Hematopoietic multipotent progenitor cell treated with erythropoietin and hydrocortisone succinate and interleukin-3 and kit ligand, for 4 days (in vitro differentiated cells): ENCODE measurements at places on chromosomes 2 and 18.

DNA sequence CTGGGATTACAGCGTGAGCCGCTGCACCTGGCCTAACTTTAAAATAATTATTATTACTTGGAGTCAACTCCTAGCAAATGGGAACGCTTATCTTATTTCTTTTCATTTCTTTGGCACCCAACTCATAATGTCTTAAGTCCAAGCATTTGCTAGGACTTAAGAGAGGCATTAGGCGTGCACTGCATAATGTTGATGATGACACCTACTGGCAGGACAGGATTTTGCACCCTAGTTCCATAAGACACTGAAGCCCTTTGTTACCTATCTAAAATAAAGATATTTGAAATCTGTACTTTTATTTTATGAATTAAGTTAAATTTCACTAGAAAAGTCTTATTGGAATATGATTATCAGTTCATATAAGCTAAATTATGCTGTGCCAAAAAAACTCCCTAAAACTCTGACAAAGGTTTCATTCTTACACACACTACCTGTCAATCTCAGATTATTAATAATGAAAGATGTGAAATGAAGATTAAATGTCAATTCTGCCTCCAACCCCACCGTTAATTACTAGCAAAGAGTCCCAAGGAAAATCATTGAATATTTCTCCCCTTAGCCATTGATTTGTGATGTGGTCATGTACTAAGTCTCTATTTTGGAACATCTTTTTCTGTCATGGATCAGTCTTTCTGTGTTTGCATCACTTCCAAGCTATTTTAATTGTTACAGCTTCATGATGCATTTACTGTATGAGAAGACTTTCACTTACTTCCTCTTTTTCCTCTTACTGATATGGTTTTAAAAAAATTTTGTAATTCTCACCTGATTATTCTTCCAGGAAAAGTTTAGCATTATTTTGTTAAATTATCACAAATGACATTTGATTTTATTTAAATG lies 12.7 kb upstream of the CDH2 start:
- DNase-seq = peak; percentile 76

GRCh38 chr2:133541797-133542196 lies 26.5 kb downstream of the NCKAP5 start:
- DNase-seq = no peak

- DNase-seq = no peak
Measured at GRCh38 chr2:54605836-54606235, 117.6 kb upstream of the EML6 start.

GRCh38 chr2:46564350-46564749 lies 85.0 kb downstream of the TMEM247 start:
- no peak for DNase-seq

DNA sequence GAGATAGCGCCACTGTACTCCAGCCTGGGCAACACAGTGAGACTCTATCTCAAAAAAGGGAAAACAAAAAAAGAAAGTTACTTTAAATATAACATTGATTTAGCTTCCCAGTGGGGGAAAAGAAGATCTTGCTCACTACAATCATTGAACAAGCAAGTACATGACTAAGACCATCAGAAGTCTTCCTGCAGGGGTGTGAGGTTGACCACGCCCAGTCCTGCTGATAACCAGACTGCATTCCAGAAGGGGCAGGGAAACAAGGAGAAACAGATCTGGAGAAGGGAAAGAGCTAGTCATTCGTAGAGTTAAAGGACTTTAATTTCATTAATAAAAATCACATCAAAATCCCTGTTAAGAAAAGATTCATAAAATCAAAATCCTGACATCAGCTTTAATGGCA lies 77.5 kb downstream of the EPHA4 start:
- DNase-seq = peak; percentile 16

DNA sequence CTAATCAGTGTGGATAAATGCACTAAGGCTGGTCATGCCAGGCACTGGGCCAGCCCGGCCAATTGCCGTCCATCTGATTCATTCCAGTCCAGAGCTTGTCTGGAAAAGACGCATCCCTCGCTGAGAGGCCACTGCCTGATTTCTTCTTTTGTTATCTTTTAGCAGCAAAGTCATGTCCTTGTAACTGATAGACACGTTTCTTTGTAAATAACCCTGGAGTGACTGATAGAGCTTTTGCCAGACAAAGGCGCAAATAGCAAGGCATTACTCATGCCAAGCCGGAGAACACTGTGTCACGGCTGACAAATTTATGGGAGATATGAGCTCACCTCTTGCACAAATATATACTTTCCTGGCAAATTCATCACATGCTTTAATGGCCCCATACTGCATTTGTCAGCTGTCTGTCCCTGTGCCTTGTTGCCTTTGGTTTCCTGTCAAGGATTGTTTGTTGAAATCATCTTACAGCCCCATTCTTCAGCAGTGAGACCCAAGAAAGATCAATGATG lies 164.4 kb downstream of the ETAA1 start:
- no peak for DNase-seq

GRCh38 chr18:63376538-63376937 lies 9.5 kb upstream of the KDSR start:
- DNase-seq = peak; percentile 65

DNA sequence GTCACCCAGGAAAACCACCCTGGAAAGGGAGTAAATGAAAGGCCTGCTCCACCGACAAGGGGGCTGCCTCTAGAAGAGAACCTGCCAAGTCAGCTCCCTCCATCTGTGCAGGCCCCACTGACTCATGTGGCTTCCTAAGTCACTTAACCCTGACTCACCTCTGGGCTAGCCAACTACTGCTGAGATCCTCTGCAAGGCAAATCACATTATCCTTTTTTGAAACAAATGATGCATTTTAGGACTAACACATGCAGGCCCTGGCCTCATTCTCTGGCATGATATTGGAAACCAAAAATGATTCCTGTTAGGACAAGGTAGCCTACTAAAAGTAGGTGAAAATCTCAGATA lies 474.6 kb downstream of the EPHA4 start:
- DNase-seq = no peak

- DNase-seq = peak; percentile 34
Measured at GRCh38 chr18:389658-390357, 110.7 kb downstream of the COLEC12 start.

- DNase-seq = no peak
Measured at GRCh38 chr2:179250095-179250494, 14.5 kb downstream of the SESTD1 start.

DNA sequence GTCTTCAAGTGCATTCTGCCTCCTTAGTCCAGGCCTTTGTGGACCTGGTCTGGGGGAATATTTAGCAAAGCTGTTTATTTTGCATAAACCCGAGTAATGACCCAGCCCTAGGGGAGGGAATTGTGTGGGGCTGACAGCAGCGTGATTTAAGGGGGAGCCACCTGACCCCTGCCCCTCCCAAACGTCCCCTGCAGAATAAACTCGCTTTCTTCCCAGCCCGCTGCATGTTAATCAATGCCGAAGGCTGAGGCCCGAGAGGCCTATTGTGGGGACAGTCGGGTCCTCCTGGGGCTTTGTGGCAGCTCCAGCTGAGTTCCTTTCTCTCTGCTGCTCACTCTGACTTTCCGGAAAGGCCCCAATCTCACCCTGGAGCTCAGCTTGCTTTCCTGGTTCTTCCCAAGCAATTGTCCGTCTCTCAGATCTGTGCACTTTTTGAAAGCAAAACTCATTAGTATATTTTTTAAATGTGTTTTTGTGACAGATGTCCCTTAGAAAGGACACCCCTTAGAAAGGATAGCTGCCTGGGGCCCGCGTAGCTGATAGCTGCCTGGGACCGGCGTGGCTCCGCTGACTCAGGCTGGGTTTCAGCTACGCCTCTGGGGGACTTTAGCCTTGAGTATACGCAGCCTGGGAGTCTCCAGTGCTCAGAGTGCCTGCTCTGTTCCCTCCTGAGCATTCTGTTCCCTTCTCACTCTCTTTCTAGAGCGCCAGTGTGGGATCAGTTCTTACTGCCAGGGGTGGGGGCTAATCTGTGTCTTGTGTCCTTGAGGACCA lies 158.3 kb downstream of the GLI2 start:
- no peak for DNase-seq

GRCh38 chr18:41226186-41226585 lies 728.8 kb upstream of the PIK3C3 start:
- no peak for DNase-seq

GRCh38 chr18:25364732-25365131 lies 12.8 kb upstream of the ZNF521 start:
- DNase-seq = no peak

GRCh38 chr2:197487385-197487784 lies 12.3 kb downstream of the HSPD1 start:
- no peak for DNase-seq
